CD8-positive, alpha-beta memory T cell (primary cell): ENCODE measurements at places on chromosomes 12 and 14.

GRCh38 chr14:21041676-21042433 lies at the start of gene RNASE7:
Gene RNASE7, plus strand, starts transcription at chr14:21042362. Its CDS starts 631 bp downstream, at chr14:21042993.
- no peak within 1 kb of the TSS for H3K27ac ChIP-seq
- H3K4me3 ChIP-seq = no peak within 1 kb of the TSS
- H3K36me3 ChIP-seq = no peaks in the 10 kb centered on the region
- H3K27me3 ChIP-seq = no peaks in the 10 kb centered on the region
- peaks cover 6% of the 10 kb centered on the region for H3K4me1 ChIP-seq

- no peaks in the 10 kb centered on the region for H3K36me3 ChIP-seq
- no peak overlapping the region for H3K4me3 ChIP-seq
- H3K27me3 ChIP-seq = no peaks in the 10 kb centered on the region
- no peak overlapping the region for H3K27ac ChIP-seq
- H3K4me1 ChIP-seq = no peaks in the 10 kb centered on the region
- no peak for DNase-seq
Measured at GRCh38 chr14:90373887-90374286, 22.9 kb upstream of the CALM1 start.

DNA sequence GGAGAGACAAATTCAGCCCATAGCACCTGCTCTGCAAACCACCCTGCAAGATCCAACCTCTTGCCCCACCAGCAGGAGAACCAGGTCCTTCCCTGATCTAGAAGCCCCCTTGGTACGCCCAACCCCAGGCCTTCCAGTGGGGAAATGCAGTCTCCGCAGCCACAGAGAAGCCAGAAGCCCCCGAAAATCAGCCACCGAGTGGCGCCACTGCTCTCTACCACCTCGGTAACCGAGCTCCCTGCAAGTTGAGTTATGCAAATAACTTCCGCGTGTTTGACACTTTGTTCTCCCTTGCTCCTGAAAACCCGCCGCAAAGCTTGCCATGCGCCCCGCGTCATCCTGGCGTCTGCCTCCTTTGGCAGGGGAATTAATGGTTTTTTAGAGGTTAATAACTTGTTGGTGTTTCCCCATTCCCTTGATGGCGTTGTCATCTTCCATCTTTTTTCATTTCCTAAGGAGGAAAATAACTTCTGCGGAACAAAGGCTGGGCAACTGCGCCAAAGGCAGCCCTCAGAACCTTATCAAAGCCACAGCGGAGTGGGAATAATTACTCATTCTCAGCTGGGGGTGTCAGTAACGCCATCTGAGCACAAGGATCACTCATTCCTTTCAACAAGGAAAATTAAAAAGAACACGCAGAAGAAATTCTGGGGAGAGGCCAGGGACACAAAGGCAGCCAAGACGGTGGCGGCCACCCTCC lies 60.4 kb downstream of the FZD10 start:
- H3K4me3 ChIP-seq = no peak overlapping the region
- H3K4me1 ChIP-seq = no peaks in the 10 kb centered on the region
- no peaks in the 10 kb centered on the region for H3K36me3 ChIP-seq
- DNase-seq = no peak

GRCh38 chr14:102945346-102946130 lies 23.1 kb downstream of the AMN start:
- H3K27me3 ChIP-seq = no peaks in the 10 kb centered on the region
- no peak for DNase-seq
- H3K4me1 ChIP-seq = peaks cover 21% of the 10 kb centered on the region
- no peak overlapping the region for H3K27ac ChIP-seq
- H3K36me3 ChIP-seq = no peaks in the 10 kb centered on the region

GRCh38 chr14:60485598-60486251 lies at the start of gene C14orf39:
Gene C14orf39, minus strand, starts transcription at chr14:60486063. Its CDS starts 985 bp downstream, at chr14:60485078.
- no peaks in the 10 kb centered on the region for H3K4me1 ChIP-seq
- no peak within 1 kb of the TSS for H3K27ac ChIP-seq
- DNase-seq = no peak
- H3K4me3 ChIP-seq = no peak within 1 kb of the TSS

DNA sequence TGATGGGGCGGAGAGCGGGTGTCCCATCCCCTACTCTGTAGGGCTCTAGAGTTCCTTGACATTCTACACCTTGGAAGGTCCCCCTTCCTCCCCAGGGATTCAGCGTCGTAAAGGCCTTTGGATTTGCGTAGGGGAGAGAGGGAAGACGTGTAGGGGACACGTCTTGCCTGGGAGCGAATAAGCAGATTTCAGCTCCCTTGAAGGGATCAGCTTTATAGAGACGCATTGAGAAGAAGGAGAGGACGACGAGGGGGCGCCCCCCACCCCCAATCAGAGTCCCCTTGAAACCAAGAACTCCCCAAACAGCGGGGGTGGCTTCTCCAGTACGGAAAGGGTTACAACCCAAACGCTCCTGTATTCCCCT lies 324 bp downstream of the CALCOCO1 start:
- DNase-seq = no peak
- no peaks in the 10 kb centered on the region for H3K27me3 ChIP-seq
- H3K4me1 ChIP-seq = peaks cover 23% of the 10 kb centered on the region
- H3K27ac ChIP-seq = peak overlapping the region; percentile 62

DNA sequence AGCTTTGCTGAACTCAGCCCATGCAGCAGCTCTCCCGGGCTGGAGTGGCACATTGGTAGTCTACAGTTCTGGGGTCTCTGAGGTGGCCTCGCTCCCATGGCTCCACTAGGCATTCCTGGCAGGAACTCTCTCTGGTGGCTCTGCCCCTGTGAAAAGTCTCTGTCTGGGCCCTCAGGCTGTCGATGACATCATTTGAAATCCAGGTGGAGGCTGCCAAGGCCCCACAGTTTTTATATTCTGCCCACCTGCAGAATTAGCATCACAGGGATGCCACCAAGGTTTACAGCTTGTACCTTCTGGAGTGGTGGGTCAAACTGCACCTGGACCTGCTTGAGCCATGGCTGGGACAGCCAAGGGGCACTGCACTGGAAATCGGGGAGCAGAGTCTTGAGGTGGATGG lies 31.6 kb downstream of the KRT80 start:
- no peaks in the 10 kb centered on the region for H3K27me3 ChIP-seq
- no peak for DNase-seq
- H3K36me3 ChIP-seq = no peaks in the 10 kb centered on the region
- peaks cover 30% of the 10 kb centered on the region for H3K4me1 ChIP-seq
- no peak overlapping the region for H3K27ac ChIP-seq

DNA sequence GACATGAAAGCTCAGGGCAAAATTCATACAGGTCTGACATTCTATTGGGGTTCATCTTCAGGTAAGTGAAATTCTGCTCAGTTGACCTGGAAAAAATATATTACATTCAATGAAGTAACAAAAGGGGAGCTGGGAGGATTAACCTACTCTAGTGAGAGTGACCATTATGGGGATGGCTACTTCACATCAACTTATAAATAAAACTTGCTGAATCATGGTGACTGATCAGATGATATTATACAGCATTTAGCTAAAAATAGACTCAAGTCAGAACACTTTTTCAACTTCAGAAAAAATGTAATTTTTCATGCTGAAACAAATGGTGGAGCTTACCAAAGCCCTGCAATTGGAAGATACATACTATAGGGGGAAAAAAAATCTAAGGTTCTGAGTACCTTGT lies 800.2 kb downstream of the FSCB start:
- no peaks in the 10 kb centered on the region for H3K27me3 ChIP-seq
- H3K4me3 ChIP-seq = no peak overlapping the region
- no peak overlapping the region for H3K27ac ChIP-seq
- DNase-seq = no peak
- H3K4me1 ChIP-seq = no peaks in the 10 kb centered on the region

DNA sequence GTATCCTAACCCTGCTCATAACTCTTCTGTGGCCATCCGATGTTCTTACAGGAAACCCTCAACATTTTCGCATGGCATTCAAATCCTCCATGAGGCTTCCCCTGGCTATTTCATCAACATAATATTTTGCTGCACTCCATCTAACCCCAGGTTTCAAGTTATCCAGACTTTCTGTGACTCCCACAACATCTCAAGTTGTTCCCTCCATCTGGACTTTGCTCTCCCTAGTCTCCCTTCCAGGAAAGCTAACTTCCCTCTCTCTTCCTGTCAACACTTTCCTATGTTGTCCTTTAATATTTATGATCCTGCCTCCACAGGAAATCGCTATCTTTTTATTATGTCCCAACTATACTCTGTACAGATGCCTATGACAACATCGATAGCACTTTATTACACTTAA lies 146.1 kb downstream of the METTL25 start:
- H3K27me3 ChIP-seq = no peaks in the 10 kb centered on the region
- no peak for DNase-seq
- H3K4me1 ChIP-seq = no peaks in the 10 kb centered on the region
- no peak overlapping the region for H3K4me3 ChIP-seq
- H3K27ac ChIP-seq = no peak overlapping the region

DNA sequence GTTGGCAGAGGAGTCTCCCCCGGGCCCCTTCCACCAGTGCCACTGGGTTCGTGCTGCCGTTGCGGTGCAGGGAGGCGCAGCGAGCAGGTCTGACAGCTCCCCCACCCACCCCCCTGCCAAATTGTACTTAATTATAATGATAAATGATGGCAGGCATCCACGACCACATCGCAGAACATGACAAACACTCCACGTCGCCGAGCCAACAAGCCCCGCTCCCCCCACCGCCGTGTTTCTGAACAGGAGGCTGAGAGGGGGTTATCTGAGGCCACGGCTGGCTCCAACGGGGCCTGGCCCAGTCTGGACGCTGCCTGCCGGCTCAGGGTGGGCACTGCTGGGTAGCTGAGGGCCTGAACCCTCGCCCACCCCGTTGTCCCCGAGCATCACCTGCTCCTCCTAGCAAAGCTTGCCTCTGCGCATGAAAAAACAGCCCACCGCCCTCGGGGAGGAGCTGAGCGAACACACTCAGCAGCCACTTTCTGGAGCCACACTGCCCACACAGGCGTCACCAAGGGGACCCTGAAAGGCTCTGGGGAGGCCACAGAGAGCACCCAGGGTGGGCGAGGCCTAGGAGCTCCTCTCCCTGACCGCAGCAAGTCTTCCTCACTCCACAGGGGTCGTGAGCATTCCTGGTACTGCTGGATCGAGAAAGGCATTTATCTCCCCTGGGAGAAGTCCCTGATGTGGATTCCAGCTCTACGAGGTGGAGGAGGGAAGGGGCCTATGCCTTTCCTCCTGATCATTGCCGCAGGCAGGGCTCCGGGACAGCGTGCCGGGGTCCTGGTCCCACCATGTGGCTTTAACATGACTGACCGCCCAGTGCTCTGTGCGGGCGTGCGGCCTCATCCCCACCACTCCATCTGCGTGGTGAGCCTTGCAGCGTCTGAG lies 35.4 kb upstream of the DIO3 start:
- no peaks in the 10 kb centered on the region for H3K4me1 ChIP-seq
- no peak overlapping the region for H3K4me3 ChIP-seq
- no peak overlapping the region for H3K27ac ChIP-seq
- no peaks in the 10 kb centered on the region for H3K36me3 ChIP-seq
- no peak for DNase-seq
- H3K27me3 ChIP-seq = no peaks in the 10 kb centered on the region

DNA sequence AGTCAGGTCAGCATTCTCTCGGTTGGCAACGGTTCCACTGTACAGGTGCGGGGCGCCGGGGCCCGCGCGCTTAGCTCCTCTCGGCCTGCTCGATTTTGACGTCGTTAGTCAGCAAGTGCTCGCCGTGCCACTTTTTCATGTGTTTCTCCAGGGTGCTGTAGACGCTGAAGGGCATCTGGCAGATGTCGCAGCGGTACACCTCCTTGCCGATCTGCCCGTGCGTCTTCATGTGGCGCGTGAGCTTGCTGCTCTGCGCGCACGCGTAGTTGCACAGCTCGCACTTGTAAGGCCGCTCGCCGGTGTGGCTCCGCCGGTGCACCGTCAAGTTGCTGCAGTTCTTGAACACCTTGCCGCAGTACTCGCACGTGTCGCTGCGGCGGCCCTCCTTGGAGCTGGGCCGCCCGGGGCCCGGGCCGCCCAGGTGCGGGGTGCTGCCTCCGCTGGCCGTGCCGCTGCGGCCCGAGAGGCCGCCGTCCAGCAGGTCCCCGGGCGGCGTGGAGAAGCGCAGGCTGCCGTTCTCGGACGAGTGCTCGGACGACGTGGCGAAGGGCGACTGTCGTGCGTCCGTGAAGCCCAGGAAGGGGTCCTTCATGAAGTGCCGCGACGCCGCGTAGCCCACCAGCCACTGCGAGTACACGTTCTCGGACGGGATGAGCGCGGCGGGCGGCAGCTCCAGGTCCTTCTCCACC lies 97.8 kb downstream of the BCL11B start:
- no peak overlapping the region for H3K27ac ChIP-seq
- no peak for DNase-seq
- H3K36me3 ChIP-seq = peaks cover 33% of the 10 kb centered on the region

- no peaks in the 10 kb centered on the region for H3K4me1 ChIP-seq
- no peaks in the 10 kb centered on the region for H3K27me3 ChIP-seq
- peak; percentile 12 for DNase-seq
Measured at GRCh38 chr12:117857632-117858612, 110.9 kb downstream of the KSR2 start.

GRCh38 chr12:89250636-89251035 lies 101.7 kb downstream of the DUSP6 start:
- no peak overlapping the region for H3K27ac ChIP-seq
- no peaks in the 10 kb centered on the region for H3K27me3 ChIP-seq
- no peaks in the 10 kb centered on the region for H3K36me3 ChIP-seq
- H3K4me1 ChIP-seq = peaks cover 4% of the 10 kb centered on the region
- H3K4me3 ChIP-seq = no peak overlapping the region

GRCh38 chr12:70722584-70723343 lies 85.5 kb upstream of the PTPRB start:
- H3K4me1 ChIP-seq = no peaks in the 10 kb centered on the region
- H3K27ac ChIP-seq = no peak overlapping the region
- no peak overlapping the region for H3K4me3 ChIP-seq
- no peaks in the 10 kb centered on the region for H3K36me3 ChIP-seq

- no peak for DNase-seq
- no peak overlapping the region for H3K27ac ChIP-seq
- peaks cover 7% of the 10 kb centered on the region for H3K4me1 ChIP-seq
- H3K36me3 ChIP-seq = no peaks in the 10 kb centered on the region
- H3K27me3 ChIP-seq = no peaks in the 10 kb centered on the region
Measured at GRCh38 chr14:61560323-61560722, 135.0 kb upstream of the HIF1A start.

DNA sequence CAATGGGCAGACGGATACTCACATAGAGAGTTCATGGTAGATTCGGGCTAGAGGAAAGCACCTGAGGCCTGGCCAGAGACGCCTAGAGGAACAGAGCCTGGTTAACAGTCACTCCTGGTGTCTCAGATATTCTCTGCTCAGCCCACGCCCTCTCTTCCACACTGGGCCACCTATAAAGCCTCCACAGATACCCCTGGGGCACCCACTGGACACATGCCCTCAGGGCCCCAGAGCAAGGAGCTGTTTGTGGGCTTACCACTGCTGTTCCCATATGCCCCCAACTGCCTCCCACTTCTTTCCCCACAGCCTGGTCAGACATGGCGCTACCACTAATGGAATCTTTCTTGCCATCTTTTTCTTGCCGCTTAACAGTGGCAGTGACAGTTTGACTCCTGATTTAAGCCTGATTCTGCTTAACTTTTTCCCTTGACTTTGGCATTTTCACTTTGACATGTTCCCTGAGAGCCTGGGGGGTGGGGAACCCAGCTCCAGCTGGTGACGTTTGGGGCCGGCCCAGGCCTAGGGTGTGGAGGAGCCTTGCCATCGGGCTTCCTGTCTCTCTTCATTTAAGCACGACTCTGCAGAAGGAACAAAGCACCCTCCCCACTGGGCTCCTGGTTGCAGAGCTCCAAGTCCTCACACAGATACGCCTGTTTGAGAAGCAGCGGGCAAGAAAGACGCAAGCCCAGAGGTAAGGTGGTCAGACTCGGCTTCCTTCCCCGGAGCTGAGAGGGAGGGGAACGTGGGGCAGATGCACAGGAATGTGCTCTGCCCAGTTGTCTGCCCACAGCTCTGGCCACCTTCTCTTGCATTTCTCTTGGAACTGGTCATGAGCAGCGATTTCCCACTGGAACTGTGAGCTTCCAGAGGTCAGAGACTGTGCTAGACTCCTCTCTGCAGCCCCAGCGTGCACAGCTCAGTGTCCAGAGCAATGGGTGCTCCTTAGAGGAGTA lies at the start of gene CD4:
TSS of gene CD4 (plus strand) at position 557 of the 953 bp plus-strand sequence. CDS start 10,611 bp downstream, outside the sequence.
- no peak for DNase-seq
- H3K4me1 ChIP-seq = peaks cover 52% of the 10 kb centered on the region
- peak within 1 kb of the TSS; percentile 86 for H3K4me3 ChIP-seq
- no peak within 1 kb of the TSS for H3K27ac ChIP-seq
